A549 treated with dexamethasone at 1 μM for 4 hours (cell line): ENCODE measurements at places on chromosomes 2 and 18. TPM values are rescaled to one million over a fixed set of nuclear protein-coding genes. Genes with fewer than 3 reads are reported as not detected.

Gene IL37
- total RNA-seq = 0.23 TPM in 1 of 5 replicates, not detected in the others

Gene AFF3
- total RNA-seq = 0.02 to 0.08 TPM (median 0.05 TPM) in 5 replicates

Gene UGT1A7
- 3.4 to 5.3 TPM (median 3.5 TPM) in 5 replicates for total RNA-seq

Gene LIMS2
- total RNA-seq = 6.2 to 11.8 TPM (median 7.9 TPM) in 5 replicates

Gene MREG
- total RNA-seq = 3.9 to 5.0 TPM (median 4.4 TPM) in 5 replicates

Gene KIF3C
- 35.0 to 46.5 TPM (median 44.2 TPM) in 5 replicates for total RNA-seq

Gene LCT
- 0.01 to 0.04 TPM (median 0.02 TPM) in 4 of 5 replicates, not detected in the other for total RNA-seq

Gene SLC4A5
- total RNA-seq = 0.15 to 0.34 TPM (median 0.28 TPM) in 5 replicates
